ENCODE measurements at places on chromosomes 4 and X.
A peak's percentile ranks its signal among the peaks of the same experiment; 100 is the strongest.

GRCh38 chrX:66638591-66639500, at the start of gene EDA2R:
Gene EDA2R, minus strand, starts transcription at chrX:66639078. Its CDS starts 23,058 bp downstream, at chrX:66616020.
- DNase-seq: peak; percentile 42

DNA sequence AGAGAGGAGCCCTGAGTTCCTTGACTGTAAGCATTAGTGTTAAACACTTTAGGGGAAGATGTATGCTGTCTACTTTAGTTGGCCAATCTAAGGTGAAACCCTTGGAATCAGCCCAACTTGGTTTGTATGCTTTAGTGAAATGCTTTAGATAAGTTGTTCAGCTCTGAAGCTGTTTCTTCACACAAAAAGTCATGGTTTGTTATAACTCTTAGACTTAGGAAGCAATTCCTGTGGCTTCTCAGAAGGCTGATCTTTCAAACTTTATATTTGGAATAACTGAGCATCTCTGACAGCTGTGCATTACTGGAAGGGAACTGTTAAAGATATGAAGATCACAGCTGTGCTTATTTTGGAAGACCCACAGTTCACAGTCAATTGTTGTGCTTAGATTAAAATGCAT, 714.1 kb downstream of the FAT4 start:
- no peak for DNase-seq

GRCh38 chr4:108431986-108432385, 188.4 kb upstream of the RPL34 start:
- no peak for DNase-seq

GRCh38 chr4:153706519-153706918, 22.4 kb downstream of the TLR2 start:
- no peak for DNase-seq
